ENCODE measurements at places on chromosomes 7 and 10. TPM values are rescaled to one million over a fixed set of nuclear protein-coding genes. Genes with fewer than 3 reads are reported as not detected.

The GSAP gene
- total RNA-seq = 7.7 TPM

DNA sequence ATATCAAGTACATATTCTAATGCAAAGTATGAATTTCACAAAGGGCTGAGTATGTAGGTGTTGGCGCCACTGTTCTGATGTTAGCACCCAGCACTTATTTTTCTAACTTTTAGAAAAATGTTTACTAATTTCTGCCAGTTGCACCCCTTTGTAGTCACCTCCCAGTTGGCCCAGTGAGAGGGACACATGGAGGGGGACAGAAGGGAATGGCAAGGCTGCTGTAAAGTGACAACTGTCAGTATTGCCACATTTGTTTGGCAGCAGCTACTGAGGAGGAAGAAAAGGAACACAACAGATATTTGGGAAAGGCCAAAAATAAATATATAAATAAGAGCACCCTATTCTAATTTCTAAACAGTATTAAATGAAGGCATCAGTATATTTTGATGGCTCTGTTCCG lies 57.3 kb downstream of the ANK3 start:
- DNase-seq = no peak

- no peak for DNase-seq
These were observed 3.5 kb downstream of the FASTK start for GRCh38 chr7:151076863-151077704.

- DNase-seq = no peak
These were observed 1.0 kb upstream of the SPAG6 start for GRCh38 chr10:22344249-22344648.

GRCh38 chr7:98879979-98880315 lies 1.6 kb downstream of the TRRAP start:
- no peak for DNase-seq

The OR2A2 gene
- not detected for total RNA-seq

The KIAA1549 gene
- total RNA-seq = 2.9 TPM

The SRRM3 gene
- total RNA-seq = 0.64 TPM

DNA sequence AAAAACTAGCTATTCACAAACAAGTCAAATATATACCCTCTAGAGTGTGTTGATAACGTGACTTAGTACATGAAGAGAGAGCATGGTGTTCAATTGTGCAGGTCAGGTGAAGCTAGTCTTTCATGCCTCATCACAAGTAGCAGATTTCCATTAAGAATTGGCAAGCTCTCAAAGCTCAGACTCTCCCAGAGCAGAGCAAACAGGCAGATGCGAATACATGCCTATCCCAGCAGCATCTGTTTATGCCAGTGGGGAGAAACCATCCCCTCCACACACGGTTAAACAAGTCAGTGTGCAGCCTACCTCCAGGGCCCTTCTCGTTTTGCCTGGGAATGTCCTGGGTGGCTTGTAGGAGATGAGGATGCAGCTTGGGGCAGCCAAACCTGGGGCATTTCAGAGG lies 532.5 kb upstream of the C7orf33 start:
- no peak for DNase-seq

DNA sequence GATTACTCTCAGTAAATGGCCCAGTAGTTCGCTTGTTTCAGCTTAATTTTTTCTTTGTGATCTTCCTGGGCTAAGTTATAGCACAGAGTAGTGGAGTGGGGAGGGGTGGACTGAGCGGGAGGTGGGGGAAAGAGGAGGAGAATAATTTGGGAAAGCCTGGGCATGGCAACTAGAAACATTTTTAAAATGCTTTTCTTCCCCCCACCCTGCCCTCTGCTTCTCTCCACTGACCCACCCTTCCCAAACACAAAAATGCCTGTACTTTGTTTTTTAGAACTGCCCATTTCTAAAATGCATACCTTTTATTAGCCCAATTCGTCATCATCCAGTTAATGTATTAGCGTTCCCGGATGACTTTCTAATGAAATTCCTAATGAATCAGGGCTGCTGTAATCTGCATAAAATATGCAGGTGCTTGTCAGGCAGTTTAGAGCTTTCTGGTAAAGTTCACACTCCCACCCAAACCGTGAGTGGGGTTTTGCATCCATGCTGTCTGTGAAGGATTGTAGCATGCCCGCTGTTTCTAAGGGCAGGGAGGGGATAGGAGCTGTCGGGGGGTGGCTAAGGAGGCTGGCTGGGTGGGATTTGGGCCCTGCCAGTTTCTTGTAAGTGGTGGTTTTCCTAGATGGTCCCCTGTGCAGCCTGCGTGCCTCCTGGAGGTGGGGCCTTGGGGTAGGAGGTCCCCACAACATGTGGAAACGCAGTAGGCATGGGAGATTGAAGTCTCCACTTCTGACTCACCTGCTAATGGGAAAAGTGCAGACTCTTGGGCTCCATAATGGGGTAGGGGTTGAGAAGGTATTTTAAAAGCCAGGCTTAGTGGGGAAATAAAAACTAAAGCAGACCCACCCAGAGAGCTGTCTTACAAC lies 190.3 kb downstream of the TCF7L2 start:
- no peak for DNase-seq

- no peak for DNase-seq
These were observed 83.4 kb downstream of the NPTX2 start for GRCh38 chr7:98700533-98700932.

- DNase-seq = no peak
These were observed 16.0 kb upstream of the SLC18A2 start for GRCh38 chr10:117224881-117225280.

The BHLHA15 gene
- total RNA-seq = 0.67 TPM

DNA sequence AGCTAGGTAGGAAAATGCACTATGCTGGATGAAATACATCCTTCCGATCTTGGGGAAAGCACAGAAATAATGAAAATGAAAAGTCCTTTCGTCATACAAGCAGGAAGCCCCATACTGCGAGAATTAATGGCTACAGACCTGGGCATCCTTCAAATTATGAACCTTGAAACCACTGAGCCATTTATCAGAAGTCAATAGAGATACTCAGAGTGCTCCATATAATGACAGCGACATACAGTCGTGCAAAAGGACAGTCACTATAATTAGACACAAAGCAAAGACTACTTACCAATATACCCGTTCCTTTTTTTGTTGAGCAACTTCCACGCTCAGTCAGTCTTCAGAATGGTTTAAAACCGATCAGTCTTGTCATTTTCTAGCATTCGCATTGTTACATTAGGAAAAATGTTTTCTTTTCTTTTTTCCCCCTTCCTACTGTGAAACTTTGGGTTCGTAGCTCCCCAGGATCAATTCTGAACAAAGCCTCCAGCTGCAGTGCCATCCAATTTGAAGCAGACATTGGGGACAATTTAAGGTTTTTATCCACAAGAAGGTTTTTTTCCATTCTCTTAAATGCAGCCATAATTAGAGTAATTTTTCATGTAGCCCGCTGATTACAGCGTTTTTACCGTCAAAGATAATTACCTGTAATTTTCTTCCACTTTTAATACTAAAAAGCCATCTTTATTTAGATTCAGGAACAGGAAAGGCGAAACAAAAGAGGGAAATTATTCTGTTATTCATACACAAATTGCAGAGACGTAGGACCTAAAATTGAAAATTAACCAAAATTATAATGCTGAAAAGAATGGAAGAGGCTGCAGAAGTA lies 6.4 kb downstream of the DLX6 start:
- no peak for DNase-seq

DNA sequence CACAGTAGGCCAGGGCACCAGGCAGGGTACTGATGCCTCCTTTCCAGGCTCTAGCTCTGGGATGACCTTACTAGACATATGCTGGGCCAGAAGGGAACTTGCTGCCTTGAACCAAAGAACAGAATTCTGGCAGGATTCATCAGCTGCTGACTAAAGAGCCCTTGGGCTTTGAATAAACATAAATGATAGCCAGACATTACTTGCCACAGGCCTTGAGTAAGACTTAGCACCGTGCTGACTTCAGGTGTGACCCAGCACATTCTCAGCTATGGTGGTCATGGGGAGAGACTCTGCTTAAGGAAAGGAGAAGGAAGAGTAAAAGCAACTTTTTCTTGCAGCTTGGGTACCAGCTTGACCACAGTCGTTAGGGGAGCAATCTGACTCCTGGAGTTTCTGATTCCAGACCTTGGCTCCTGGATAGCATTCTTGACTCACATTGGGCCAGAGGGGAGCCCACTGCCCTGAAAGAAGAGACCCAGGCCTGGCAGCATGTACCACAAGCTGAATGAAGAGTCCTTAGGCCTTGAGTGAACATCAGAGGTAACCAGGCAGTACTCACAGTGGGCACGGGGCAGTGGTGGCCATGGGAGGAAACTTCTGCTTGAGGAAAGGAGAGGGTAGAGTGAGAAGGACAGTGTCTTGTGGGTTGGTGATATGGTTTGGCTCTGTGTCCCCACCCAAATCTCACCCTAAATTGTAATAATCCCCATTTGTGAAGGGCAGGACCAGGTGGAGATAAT lies 926.1 kb upstream of the SORCS1 start:
- no peak for DNase-seq

DNA sequence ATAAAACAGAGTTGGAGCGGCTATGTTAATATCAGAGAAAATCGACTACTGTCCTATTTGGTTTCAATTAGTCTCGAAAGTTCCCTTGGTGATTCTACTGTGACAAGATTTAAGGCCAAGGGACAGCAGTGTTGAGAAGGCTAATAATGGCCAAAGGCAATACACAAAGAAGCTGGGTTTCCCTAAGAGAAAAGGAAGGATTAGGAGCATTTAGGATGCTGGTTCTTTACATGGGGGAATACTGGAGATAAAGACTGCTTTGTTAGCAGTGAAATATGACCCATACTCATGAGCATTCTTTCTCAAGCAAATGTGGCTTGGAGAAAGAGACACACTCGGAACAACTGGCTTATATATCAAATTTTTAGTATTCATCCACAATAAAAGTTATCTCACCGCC lies 32.2 kb downstream of the IQUB start:
- no peak for DNase-seq

The PPP1R3A gene
- total RNA-seq = not detected

The SGCE gene
- total RNA-seq = 6.1 TPM

DNA sequence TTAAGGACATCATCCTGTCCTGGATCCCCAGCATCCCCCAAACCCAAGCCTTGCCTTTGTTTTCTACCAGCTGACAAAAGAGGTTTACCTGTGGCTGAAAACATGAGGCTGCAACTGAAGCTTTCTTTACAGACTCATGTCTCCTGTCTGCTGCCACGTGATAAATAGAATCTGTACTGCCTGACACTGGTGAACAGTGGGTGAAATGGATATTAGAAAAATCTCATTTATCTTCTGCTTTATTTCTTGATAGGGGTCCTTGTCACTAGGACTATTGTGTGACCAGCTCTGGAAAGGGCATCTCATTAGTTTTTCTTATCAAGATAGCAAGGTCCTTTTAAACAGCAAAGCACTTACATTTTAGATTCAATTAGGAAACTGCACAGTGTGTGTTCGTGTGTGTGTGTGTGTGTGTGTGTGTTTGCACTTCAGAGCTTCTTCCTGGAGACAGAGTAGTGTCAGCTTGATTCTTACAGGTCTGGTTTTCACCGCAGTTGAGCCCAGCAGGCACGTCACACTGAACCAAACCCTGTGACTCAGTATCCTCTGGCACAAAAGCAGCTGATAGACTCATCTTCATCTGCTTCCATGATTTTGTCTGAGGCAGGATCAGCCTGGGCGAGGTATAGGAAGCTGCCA lies 373.5 kb upstream of the CELF2 start:
- no peak for DNase-seq

- DNase-seq = no peak
These were observed 64.8 kb upstream of the SEC61G start for GRCh38 chr7:54823776-54824175.

DNA sequence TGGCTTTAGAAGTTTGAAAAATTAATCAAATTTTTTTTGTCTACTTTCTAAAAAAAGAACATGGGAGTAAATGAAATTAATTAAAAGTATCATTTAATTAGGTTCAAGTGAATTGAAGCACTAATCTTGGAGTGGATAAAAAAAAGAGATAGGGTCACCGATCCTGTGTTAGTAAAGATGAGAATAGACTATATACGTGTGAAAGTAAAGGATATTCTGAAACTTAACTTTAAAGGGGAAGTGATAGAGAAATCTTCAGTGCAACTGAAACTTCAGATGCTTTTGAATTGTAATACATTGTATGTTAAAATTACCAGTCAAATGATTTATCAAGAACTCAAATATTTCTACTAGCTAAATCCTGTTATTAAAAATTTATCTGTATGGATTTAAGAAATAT lies 4.8 kb downstream of the NHLRC2 start:
- no peak for DNase-seq
